Caki2 (cell line): ENCODE measurements at places on chromosomes 4 and X.

GRCh38 chrX:116417968-116418367 lies 18.4 kb upstream of the SLC6A14 start:
- no peak for DNase-seq

DNA sequence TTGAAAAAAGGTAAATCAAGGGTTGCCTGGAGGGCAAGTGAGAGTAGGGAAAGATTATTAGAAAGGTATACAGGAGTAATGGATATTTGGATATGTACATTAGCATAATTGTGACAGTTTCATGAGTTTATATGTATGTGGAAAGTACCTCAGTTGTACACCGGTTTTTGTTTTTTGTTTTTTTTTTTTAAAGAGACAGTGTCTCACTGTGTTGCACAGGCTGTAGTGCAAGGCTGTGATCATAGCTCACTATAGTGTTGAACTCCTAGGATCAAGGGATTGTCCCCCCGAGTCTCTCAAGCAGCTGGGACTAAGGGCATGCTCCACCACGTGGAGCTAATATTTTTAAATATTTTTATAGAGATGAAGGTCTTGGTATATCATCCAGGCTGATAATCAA lies 15.3 kb upstream of the HPGD start:
- DNase-seq, result no peak

GRCh38 chr4:138910195-138910913 lies 105.2 kb upstream of the NOCT start:
- DNase-seq, result no peak

- DNase-seq, result no peak
These were observed 2.9 kb downstream of the PDGFRA start for GRCh38 chr4:54231768-54232688.

DNA sequence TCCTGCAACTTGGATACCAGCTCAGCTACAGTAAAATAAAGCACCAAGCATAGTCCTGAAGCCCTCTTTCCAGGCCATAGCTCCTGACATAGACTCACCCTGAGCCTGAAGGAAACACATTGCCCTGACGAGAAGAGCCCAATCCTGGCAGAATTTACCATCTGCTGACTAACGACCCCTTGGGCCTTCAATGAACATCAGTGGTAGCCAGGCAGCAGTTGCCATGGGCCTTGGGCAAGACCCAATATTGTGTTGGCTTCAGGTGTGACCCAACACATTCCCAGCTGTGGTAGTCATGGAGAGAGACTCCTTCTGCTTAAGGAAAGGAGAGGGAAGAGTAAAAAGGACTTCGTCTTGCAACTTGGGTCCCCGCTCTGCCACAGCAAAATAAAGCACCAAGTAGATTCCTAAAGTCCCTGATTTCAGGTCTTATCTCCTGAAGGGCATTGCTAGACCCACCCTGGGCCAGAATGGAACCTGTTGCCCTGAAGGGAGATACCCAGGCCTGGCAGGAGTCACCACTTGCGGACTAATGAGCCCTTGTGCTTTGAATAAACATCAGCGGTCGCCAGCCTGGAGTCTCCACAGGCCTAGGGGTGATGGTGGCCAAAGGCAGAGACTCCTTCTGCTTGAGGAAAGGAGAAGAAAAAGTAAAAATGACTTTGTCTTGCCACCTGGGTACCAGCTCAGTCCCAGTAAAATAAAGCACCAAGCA lies 902.6 kb downstream of the C4orf33 start:
- DNase-seq, result no peak

DNA sequence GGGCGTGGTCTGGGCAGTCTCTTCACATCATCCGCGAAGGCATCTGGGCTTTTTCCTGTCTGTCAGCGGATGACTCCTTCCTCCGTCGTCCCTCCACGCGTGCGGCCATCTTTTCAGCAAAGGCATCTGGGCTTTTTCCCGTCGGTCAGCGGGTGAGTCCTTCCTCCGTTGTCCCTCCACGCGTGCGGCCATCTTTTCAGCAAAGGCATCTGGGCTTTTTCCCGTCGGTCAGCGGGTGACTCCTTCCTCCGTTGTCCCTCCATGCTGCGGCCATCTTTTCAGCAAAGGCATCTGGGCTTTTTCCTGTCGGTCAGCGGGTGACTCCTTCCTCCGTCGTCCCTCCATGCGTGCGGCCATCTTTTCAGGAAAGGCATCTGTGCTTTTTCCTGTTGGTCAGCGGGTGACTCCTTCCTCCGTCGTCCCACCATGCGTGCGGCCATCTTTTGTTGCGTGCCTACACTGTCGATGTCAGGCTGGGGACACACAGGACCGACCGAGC lies 12.3 kb upstream of the TMEM271 start:
- no peak for DNase-seq

GRCh38 chr4:80360084-80360483 lies 24.6 kb downstream of the CFAP299 start:
- no peak for DNase-seq

- DNase-seq, result no peak
These were observed 135.8 kb downstream of the CDS1 start for GRCh38 chr4:84718699-84719098.

DNA sequence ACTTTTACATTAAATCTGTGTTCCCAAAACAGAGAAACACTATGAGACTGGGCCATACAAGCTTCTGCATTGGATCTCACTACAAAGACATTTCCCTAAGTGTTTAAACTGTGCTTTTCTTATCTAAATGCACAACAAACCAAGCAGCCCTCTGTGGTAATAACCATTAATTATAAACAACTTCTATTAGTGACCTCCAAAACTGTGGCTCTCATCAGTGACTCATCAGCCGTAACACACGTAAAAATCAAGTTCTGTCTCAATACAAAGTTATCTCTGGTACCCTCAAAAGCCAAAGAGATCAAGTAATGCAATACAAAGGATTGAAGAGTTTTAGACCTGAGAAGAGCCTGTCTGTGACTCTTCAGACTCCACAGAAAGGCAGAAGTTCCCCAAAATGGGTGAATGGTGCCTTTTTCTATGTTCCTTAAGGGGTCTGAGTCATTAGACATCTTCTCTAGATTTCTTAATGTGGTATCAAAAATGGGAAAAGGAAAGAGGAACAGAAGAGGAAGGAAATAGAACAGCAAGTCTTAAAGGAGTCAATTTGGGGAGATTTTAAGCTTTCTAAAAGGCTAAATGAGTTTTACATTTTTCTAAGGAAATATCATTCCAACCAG lies 189.8 kb upstream of the PPP1R2C start:
- DNase-seq, result no peak

GRCh38 chr4:89023140-89023539 lies 33.8 kb downstream of the FAM13A start:
- DNase-seq, result no peak
